ENCODE measurements at places on chromosomes 11 and 22.

DNA sequence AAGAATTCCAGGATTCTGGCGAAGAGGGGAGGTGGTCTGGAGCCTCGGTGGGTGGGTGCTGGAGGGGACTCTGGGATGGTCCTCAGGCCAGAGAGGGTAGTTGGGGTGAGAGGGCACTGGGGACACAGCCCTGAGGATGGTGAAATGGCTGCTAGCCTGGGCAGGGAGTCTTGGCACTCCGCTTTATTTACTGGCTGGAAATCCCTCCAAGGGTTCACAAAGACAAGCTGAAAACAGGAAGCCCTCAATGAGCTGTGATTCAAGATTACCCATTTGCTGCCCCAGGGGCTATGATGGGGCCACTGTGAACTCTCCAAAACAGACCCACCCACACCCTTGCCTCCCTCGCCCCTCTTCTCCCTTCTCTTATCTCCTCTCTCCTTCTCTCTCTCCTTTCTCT lies 71.9 kb downstream of the FBXO7 start:
- DNase-seq, result no peak

GRCh38 chr22:43862074-43862881 lies at the start of gene SULT4A1:
SULT4A1 (minus strand) TSS chr22:43862513; CDS start chr22:43862382, 131 bp downstream.
- no peak for DNase-seq

DNA sequence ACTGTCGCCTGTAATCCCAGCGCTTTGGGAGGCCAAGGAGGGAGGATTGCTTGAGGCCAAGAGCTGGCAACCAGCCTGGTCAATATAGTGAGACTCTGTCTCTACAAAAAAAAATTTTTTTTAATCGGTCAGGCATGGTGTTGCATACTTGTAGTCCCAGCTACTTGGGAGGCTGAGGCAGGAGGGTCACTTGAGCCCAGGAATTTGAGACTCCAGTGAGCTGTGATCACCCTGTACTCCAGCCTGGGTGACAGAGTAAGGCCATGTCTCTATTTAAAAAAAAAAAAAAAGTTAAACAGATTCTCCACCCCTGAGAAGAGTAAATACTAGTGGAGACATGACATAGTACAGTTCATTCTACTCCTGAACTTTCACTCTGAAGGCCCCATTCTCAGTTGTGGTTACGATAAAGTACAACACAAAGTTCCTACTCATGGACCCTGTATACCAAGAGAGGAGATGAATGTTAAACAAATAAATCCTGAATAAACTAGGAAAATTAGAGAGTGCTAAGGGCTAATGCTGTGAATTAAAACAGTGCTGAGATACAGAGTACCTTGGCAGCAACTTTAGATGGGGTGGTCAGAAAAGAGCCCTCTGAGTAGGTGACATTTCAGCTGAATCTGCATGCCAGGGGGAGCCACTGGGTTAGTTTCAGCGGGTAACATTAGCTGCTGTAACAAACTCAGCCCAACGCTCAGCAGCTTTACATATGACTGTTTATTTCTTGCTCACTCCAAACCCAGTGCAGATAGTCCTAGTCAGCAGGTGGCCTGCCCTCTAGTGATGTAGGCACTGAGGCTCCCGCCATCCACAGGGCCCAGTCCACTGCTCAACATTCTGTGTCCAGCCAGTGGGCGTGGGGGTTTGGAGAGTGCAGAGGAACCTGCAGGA lies 75.1 kb downstream of the DBX1 start:
- DNase-seq, result no peak

DNA sequence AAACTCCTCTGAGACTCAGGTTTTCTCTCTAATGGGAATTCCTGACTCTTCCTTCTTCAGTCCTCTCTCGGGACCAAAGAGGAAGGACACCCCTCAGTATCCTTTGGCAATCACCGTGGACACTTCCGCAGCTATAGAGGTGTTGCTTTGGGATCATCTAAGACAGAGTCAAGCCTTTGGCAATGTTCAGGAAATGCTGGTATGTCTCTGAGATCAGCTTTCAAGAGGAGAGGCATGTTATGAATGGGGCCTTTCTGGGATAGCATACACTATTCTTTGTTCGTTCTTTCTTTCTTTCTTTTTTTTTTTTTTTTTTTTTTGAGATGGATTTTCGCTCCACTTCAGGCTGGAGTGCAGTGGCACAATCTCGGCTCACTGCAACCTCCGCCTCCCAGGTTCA lies 14.2 kb upstream of the OLFML1 start:
- DNase-seq, result peak; percentile 84

- no peak for DNase-seq
These were observed 460 bp downstream of the ZC3H12C start for GRCh38 chr11:110093407-110094297.

GRCh38 chr11:43923406-43924111 lies 18.9 kb upstream of the C11orf96 start:
- DNase-seq, result no peak

- DNase-seq, result no peak
These were observed at the start of gene CD3E for GRCh38 chr11:118304568-118305248. CD3E (plus strand) TSS chr11:118304730; CDS start chr11:118304953, 223 bp downstream.

DNA sequence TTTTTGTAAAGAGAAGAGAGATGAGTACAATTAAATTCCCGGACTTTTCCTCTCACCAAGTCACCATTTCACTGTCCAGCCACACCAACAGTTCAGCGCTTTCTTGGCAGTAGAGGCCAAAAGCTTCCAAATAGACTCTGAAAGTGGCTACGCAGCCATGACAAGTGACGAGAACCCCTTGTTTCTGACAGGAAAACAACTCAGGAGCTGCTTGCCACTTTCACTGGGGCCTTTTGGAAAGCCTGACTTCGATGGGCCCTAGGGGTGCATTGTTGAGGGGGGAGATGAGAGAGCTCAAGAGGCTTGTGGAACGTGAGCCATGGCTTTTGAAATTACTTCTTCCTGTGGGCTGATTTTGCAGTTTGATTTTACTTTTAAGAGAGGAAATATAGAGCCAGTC lies 422.1 kb upstream of the FAT3 start:
- DNase-seq, result no peak

GRCh38 chr22:46609724-46610201 lies 10.4 kb upstream of the GRAMD4 start:
- no peak for DNase-seq

- no peak for DNase-seq
These were observed 10.0 kb downstream of the PRG3 start for GRCh38 chr11:57370941-57371340.

DNA sequence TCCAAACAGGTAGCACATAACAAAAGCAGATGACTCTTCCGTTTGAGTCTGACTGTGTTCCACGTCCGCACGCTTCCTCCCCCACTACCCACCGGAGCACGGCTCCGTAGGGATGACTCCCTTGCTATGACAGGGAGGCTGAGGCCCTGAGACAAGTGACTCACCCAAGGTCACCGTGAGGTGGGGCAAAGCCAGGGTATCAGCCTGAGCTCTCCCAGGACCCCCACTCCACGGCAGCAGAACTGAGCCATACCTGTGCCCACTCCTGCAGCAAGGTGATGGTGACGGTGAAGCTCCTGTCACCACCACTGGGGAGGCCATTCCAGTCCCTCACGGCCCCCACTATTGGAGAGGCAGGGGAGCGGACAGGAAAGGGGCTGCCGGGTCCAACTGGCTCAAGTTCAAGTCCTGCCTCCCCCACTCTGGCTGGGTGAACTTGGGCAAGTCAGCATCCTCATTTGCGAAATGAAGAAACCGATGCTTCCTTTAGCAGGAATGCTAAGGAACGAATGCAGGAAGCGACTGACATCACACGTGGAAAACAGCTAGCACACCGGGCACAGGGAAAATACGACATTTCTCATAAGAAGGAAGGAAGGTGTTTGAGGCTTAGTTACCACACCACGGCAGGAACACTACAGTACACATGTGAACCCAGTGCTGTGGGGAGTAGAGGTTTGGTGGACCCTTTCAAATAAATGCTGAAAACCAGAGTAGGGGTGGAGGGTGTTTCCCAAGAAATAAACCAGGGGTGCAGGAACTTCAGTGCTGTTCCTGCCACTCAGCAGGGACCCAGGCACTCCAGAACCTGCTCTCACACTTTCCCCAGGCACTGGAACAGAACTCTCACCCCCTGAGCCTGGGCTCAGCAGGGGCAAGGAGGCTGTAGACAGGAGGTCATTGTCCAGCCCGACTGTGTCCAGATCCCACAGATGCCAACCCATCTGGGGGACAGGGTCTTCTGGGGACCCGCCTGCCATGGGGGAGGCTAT lies 32.4 kb upstream of the CBX7 start:
- no peak for DNase-seq

DNA sequence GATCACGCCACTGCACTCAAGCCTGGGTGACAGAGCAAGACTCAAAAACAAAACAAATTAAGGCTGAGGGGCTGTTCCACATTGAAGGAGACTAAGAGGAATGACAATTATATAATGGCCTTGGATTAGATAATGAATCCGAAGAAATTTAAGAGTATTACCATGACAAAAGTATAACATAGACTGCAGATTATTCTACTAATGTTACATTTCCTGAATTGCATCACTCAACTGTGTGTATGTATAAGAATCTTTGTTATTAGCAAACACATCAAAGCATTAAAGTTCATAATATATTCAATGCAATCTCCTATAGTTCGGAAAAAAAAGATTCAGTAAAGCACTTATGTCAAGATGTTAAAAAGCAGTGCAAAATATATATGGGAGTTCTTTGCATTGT lies 27.5 kb downstream of the CSTF3 start:
- DNase-seq, result no peak

Data from COLO829 (cell line).